Large intestine (tissue), 12 donors: ENCODE measurements at places on chromosomes 16 and 17. TPM values are rescaled to one million over a fixed set of nuclear protein-coding genes. Genes with fewer than 3 reads are reported as not detected.

The RAB40C gene
- polyA plus RNA-seq: 27.1 TPM

The PEMT gene
- polyA plus RNA-seq: 25.7 TPM

The GAST gene
- polyA plus RNA-seq: 0.28 TPM

The HOXB1 gene
- 0.07 TPM for polyA plus RNA-seq

The RNF213 gene
- polyA plus RNA-seq: 103 TPM

The CTRB2 gene
- not detected for polyA plus RNA-seq

The FBXL20 gene
- polyA plus RNA-seq: 8.8 TPM

The GP1BA gene
- 1.5 TPM for polyA plus RNA-seq

The HOXB6 gene
- polyA plus RNA-seq: 9.8 TPM

The LPO gene
- polyA plus RNA-seq: 0.37 TPM

The RAMP2 gene
- 45.9 TPM for polyA plus RNA-seq

The CDH16 gene
- polyA plus RNA-seq: 7.9 TPM

The OTOP3 gene
- 13.8 TPM for polyA plus RNA-seq

The RAB34 gene
- 82.8 TPM for polyA plus RNA-seq

The CHP2 gene
- 195 TPM for polyA plus RNA-seq

The USP6 gene
- 0.54 TPM for polyA plus RNA-seq

DNA sequence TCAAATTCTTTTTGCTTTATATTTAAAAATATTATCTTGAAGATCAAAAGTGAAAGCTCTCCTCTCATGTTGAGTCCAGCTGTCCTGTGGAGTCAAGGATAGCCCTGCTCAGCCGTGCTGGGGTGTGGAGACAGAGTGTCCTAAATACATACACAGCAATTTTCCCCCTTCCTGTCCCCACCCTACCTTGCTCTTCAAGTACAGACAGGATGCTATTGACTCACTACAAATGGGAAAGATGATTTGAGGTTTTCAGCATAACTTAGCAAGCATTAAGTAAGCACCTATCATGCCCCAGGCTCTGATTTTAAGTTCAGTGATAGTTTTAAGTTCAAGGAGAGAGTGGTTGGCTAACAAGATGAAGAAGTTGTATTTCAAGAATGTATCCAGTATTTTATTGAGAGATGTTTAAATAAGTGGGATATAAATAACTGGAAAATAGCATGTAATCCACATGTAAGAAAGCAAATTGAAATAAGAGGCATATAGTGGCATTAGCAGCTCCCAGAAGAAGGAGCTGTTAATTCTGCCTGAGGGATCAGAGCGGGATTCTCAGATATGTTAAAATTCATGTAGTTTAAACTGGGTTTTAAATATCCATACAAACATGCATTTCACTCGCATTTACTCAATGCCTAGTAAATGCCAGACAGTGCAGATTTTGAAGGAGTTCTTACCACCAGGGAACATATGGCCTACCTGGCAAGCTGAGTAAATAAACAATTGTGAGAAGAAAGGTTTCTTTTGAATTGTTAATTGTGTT lies 183.5 kb upstream of the ANKFN1 start:
- DNase-seq: no peak

GRCh38 chr16:13633391-13633861 lies 286.5 kb upstream of the ERCC4 start:
- DNase-seq: peak; percentile 59

DNA sequence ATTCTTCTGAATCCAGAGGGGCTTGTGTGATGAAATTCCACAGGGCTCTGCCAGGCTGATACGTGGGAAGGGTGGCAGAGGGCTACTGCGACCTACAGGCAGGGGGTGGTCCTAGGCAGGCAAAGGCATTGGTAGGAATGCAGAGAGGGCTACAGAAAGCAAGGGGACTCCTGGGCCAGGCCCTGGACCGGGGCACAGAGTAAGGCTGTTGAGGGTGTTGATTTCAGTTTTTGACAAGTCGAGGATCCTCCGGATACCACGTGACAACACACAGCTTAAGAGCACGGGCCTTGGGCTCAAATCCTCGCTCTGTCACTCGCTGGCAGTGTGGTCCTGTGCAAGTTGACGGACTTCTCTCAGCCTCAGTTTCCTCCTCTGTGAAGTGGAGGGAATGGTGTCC lies 19.1 kb upstream of the DOC2B start:
- no peak for DNase-seq

GRCh38 chr17:43019418-43019817 lies 2.8 kb downstream of the VAT1 start:
- no peak for DNase-seq

- DNase-seq: peak; percentile 44
Observed at GRCh38 chr17:7179317-7180254, at the start of gene ASGR1. ASGR1 (minus strand) TSS chr17:7179370; CDS start chr17:7178563, 807 bp downstream.

DNA sequence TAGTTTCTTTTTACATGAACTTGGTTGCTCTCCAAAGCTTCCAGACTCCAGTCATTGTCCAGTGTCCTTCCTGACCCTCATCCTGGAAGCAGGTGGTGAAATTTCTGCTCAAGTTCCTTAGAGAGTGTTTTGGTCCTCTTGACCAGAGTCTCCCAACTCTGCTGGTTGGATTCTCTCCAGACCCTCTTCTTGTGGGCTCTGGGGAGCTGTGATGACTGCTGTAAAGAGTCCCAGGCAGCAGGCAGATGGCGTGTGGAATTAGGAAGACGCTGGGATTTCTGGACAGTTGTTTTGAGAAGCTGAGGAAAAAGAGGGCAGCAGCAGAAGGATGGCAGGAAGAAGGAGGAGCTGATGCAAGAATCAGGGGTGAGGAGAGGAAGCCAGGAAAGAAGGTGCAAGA lies 1.6 kb upstream of the SEZ6 start:
- no peak for DNase-seq

GRCh38 chr16:51306886-51307595 lies 156.0 kb upstream of the SALL1 start:
- DNase-seq: no peak

DNA sequence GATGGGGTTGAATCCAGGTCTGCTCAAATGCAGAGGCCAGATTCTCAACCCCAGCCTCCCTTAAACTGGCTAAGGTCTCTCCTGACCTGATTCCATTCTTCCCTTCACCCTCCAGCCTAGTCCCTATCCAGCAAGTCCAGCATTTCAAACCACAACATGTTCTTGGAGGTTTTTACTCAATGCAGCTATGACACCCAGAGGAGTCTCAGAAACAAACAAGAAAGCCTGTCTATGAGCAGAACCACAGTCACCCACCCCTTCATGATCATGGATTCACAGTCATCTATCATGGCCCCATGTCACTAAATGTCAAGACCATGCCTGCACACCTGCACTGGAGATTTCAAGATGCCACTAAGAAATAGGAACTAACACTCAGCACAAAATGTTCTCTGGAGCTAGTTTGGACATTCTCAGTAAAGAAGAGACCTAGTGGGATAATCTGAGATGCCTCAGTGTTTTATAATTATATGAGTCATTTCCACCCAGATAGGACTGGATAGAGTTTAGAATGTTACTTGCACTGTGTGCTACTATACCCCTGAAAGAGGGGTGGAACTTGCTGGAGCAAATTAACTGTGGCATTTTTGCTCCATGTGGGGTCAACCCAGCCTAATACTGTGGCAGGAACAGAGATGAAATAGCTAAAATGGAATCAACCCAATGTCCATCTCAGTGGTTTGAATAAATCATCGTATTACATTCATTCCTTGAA lies 9.5 kb upstream of the METTL22 start:
- no peak for DNase-seq

GRCh38 chr16:4298761-4299522 lies 16.9 kb upstream of the GLIS2 start:
- peak; percentile 94 for DNase-seq

GRCh38 chr17:237406-237955 lies 56.0 kb upstream of the DOC2B start:
- DNase-seq: no peak

DNA sequence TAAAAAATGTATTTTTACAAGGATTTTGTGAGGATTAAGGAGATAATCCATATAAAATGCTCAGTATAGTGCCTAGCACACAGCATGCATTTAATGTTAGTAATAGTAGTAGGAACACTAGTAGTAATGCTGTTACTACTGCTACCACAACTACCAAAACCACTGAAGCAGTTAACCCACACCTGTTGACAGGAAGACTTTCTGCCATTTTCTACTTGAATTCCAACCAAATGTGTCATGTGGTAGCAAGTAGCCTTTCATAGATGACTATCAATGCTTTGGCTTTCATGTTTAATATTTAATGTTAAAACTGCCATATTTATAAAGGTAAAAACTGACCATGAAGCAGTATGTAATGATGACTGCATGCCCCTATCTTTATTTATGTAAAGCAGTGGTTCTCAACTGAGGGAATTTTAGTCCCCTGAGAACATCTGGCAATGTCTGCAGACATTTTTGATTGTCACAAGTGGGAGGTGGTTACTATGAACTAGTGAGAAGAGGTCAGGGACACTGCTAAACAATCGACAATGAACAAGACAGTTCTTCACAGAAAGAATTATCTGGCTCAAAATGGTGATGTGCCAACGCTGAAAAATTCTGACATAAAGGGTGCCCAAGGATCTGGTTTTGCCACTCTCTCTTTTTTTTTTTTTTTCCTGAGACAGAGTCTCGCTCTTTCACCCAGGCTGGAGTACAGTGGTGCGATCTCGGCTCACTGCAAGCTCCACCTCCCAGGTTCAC lies 89.4 kb downstream of the ITFG1 start:
- no peak for DNase-seq

DNA sequence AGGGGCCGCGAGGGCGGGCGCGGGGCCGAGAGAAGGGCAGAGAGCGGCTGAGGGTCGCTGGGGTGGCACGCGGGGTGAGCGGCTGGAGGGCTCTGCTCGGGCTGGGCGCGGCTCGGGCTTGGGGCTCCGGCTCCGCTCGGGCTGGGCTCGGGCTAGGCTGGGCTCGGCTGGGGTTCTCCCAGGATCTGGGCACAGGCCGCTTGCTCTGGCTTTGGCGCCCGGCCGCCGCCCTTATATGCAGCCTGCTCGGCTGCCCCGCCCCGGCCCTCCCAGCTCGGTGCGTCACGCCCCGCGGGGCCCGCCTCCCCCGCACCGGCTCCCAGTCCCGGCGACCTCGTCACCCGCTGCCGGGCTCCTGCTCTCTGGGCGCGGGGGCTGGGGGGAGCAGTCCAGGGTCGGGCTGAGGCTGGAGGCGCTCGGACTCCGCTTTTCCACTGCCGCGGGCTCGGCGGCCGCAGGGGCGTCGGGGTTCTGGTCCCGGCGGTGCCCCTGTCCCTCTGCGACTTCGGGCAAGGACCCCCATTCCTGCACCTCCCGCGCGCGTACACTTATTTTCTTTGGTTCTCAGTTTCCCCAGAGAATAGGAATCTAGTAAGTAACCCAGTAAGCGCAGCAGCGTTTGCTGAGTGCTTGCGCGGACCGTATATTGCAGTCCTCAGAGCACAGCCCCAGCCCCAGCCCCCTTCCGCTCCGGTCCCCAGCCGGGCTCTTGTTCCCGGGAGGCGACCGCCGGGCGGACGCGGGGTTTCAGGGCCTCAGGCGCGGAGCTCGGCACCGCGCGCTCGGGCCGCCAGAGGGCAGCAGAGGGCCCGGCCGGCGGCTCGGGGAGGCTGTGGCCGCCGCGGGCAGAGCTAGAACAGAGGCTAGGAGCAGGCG lies at the start of gene RASD1:
TSS of gene RASD1 (minus strand) at position 207 of the 876 bp plus-strand sequence. CDS start 214 bp downstream, outside the sequence.
- peak; percentile 84 for DNase-seq

DNA sequence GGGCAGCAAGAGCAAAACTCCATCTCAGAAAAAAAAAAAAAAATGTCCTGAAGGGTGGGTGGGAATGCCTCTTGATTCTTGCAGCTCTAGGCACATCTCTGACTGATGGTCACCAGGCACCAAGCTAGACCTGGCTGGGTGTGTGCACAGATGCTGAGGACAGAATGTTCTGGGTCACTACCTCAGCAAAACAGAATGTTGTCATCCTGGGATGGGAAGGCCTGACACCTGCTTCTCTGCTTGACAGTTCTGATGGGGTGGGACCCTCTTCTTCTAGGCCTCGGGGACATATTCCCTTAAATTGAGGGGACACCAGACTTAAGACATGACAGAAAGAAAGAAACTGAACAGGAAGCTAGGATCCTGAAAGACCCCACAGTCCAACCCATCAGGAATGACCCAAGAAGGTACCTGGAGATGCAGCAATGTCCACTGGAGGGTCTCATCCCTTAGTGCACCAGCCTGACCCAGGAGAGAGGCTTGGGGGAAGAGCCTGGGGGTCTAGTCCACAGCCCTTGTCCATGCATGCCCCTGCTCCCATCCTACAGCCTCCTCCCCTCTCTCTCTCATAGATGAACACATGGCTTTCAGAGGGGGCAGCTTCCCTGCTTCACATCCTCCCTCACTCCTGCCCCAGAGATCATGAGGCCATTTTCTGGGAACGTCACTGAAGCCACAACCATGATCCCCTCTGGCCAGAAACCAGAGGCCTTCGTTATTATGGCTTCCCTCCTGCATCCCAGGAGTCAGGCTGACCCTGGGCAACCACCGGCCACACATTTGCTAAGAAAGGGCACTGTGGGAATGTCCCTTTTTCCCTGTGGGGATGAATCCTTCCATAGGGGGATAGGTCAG lies 3.8 kb upstream of the STAT5B start:
- DNase-seq: no peak

DNA sequence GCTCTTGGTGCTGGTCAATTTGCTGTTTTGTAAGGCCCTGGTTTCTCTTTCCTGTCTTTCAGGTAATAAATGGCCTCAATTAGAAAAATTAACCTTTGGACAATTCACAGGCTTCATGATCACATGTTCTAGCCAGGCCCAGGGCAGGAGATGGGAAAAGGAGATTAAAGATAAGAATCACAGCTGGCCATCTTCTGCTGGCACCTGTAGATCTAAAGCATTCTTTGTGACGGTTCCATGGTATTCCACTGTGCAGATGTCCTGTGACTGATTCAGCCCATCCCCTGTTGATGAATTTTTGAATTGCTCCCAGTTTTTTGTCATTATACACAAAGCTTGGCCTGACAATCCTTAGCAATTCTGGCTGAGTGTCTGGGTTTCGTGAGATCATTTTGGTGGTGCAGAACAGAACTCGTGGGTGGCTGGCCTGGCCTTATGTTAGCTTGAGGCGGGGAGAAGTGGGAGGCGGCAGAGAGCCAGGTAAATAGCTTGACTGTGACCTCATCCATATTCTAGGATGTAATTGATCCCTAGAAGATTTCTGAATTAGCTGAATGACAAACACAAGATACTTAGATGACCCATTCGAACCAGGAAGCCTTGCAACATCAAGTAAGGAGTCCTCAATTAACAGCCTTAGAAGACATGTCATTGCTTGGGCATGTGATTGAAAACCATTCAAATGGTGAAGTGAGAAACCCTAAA lies 14.1 kb downstream of the TMC5 start:
- DNase-seq: peak; percentile 73

- no peak for DNase-seq
Observed at GRCh38 chr16:57574646-57575467, 32.4 kb downstream of the ADGRG5 start.

GRCh38 chr17:82414548-82415281 lies 3.4 kb upstream of the HEXD start:
- DNase-seq: peak; percentile 58

GRCh38 chr16:56601325-56601724 lies 7.1 kb upstream of the MT2A start:
- DNase-seq: no peak

- DNase-seq: no peak
Observed at GRCh38 chr17:74343526-74344284, 17.7 kb downstream of the KIF19 start.
